ENCODE measurements at places on chromosomes 5 and 9. TPM values are rescaled to one million over a fixed set of nuclear protein-coding genes. Genes with fewer than 3 reads are reported as not detected.
A peak's percentile ranks its signal among the peaks of the same experiment; 100 is the strongest.

- DNase-seq, result no peak
Measured at GRCh38 chr5:8953016-8953415, 592.9 kb downstream of the SEMA5A start.

DNA sequence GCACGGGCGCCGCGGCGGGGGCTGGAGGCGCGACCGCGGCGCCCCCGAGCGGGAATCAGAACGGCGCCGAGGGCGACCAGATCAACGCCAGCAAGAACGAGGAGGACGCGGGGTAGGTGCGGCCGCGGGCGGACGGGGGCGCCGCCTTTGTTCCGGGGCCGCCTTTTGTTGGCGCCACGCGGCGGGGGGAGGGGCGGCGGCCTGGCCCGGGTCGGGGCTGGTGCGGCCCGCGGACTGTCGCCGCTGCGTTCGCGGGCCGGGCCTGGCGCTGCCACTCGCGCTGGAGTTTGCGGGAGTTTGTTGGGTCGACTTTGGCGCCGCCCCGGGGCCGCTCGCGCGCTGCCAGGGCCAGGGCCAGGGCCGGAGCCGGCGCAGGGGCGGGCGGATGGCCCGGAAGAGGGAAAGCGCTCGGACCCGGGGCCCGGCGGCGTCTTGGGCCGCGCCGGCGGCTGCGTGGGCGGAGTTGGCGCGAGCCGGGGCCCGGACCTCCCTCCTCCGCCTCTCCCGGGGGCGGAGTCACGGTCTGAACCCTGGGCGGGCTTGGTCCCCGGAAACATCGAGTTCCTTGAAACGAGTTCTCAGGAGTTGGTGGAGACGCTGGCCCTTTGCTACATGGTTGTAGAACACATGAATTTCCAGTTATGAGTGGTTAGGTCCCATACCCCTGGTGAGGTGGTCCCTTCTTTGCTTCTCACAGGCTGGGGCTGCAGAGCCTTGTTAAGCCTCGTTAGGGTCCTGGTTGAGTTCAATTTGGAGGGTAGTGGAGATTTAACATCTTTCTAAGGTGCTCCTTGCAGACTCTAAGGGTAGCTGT, 809 bp downstream of the HNRNPAB start:
- peak; percentile 83 for DNase-seq

DNA sequence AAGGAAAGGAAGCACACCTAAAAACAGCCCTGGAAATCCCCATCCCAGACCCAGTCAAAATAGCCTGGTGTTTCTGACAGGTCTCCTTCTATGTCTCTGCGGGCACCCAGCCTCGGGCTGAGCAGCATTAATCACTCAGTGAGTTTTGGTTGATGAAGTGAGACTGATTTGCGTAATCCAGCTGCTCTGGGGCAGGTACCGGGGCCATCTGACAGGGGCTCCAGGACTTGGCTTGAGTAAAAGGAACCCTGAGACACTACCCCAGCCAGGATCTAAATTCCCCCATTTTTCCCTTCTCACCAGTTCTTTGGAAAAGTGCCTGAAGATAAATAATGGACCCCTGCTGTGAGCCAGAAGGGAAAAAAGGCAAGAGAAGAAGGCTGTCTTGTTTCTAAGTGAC, 596 bp downstream of the SLC28A3 start:
- no peak for DNase-seq

CERCAM gene
- 0.31 TPM for total RNA-seq

CAAP1 gene
- 12.8 TPM for total RNA-seq

BARHL1 gene
- not detected for total RNA-seq
